ENCODE measurements at places on chromosomes 7 and 10.

GRCh38 chr7:81005254-81005653 lies 86.4 kb upstream of the SEMA3C start:
- DNase-seq = no peak

DNA sequence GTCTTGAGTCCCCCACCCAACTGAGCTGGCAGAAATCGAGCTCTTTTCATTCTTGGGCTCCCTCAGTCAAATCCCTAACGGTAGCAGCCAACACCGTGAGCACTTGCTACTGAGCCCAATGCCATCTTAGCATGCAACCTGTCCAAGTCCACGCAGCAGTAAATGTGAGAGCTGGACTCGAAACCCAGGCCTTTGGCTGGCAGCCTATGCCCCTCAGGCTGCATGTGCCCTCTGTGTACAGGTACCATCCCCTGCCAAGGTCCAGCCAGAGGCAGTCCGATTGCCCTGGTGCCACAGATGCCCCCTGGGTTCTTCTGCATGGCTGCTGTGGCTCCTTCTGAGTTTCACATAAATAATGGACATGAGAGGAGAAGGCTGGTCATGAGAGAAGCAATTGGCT lies 1.2 kb upstream of the TMEM273 start:
- DNase-seq = no peak

DNA sequence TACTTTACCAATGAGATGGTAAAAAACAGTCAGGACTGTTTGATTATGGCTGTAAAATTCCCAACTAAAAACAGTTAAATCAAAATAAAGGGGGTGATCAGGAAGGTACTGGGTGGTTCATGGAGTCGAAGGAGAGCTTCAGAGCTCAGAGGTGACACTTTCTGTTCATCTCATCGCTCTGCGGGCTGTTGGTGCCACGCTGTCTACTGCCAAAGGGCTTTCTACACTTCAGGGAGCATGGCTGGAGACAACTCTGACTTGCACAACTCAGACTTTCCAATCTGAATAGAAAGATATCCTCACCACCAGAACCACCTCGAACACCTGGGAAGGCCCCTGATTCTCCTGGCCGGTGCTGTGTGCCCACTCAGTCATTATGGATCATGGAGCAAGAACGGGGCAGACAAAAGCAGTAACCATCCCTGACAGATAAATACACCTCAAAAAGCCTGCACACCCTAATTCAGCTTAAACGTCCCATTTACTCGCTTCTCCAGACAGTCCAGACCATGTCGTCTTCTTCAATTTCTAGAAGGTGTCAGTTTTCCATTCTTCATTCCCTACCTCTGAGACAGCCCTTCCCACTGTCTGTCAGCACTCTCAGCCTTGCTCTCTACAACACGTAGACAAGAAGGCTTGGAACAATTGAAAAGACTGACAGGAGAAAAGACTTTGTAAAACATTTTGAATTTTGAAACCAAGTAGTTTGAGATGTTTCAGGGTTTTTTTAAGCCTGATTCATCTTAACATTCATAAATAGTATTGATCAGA lies 348.7 kb upstream of the NFE2L3 start:
- DNase-seq = no peak

DNA sequence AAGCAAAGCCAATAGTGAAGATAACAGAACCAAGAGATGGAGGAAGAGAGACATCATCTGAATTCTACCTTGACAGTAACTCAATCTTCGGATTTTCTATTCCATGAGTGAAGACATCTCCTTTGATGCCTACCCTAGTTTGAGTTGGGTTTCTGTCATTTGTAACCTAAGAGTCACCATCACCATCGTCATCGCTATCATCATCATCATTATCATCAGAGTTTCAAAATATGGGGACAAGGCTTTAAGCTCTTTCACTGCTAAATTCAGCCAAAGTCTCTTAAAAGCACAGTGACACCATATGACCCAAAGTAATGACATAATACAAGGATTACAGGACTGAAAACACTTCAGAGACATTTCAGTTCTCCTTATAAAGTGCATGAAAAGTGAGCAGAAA lies 57.2 kb downstream of the NEBL start:
- no peak for DNase-seq

DNA sequence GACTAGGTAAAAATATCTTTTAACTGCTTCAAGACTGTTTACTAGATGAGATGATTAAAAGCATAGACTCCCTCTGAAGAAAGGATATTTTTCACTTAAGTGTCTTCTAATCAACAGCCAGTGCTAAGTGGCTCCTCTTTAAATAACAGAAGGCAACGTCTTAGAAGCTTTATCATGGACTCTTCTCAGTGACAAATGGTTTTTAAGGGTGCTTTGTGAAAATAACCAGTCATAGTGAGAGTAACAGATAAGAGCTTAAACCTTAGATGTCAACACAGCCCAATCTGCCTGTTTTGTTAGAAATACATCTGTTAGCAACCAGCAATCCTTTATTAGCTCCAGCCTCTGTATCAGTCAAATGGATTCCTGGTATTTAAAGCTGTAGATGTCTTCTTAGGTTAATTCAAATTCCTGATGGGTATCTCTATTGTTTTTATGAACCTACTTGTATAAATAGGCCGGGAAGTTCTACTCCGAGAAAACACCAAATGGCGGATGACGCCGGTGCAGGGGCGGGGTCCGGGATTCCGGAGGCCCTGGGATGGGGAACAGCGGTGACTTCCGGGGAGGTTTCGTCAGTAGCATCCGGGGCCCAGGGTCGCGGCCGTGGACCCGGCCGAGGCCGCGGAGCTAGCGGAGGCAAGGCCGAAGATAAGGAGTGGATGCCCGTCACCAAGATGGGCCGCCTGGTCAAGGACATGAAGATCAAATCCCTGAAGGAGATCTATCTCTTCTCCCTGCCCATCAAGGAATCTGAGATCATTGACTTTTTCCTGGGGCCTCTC lies 285.4 kb downstream of the GPR37 start:
- peak; percentile 66 for DNase-seq

GRCh38 chr10:97089209-97089870 lies 96.4 kb downstream of the SLIT1 start:
- no peak for DNase-seq
